ENCODE measurements at places on chromosomes 5 and 9.

DNA sequence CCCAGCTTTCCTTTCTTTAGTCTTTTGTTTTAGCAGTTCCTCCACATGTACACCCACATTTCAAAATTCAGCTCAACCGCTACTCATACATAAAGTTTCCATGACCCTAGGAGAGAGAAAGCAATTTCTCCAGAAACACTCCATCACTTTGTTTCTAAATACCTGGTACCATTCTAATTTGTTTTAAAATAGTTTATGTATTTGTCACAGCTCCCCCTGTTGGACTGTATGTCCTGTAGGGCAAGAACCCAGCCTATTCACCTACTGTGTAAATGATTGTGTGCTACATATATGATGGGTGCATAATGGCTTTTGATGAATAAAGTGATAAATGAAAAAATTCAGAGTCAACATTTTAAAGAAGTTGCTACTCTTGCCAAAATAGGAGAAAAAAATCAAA lies 139.1 kb downstream of the COX7C start:
- DNase-seq, result no peak

GRCh38 chr9:78026947-78027346 lies 4.7 kb downstream of the GNAQ start:
- DNase-seq, result no peak

GRCh38 chr5:169162407-169162806 lies 138.5 kb downstream of the SLIT3 start:
- DNase-seq, result no peak

DNA sequence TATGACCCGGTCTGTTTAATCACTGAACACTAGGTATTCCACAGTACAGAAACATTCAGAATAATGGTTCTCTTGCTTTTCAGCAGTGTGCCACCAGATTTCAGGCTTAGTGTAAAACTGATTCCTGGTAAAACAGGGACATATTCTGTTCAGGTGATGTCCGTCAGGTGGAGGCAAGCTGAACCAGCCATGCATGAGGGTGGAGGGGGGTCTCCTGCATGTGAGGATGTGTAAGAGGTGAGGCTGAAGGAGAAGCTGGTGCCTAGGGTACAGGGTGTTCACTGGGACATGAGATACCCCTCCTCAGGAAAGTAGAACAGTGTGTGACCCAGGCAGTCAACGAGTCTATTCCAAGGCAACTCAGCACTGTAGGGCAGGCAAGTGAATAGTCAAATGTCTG lies 563.9 kb downstream of the BNC2 start:
- DNase-seq, result no peak

GRCh38 chr9:112867275-112867991 lies 23.2 kb downstream of the SLC46A2 start:
- DNase-seq, result no peak

- no peak for DNase-seq
These were observed at the start of gene IL12B for GRCh38 chr5:159330131-159330800. IL12B (minus strand) TSS chr5:159330487; CDS start chr5:159326782, 3,705 bp downstream.

DNA sequence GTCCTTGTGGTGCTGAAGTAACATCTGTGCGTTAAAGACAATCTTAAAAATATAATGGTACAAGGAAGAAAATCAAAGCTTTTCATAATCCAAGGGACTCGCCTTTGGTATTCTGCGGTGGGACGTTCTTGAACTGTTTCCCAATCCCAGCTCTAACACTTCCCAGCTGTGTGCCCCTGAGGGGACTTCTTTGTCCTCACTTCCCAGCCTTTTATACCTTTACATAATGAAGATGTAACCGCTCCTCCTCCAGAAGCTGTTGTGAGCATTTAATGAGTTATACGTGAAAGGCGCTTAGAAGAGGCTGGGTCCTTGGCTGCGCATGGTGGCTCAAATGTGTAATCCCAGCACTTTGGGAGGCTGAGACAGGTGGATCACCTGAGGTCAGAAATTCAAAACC lies 16.9 kb downstream of the STK10 start:
- no peak for DNase-seq

DNA sequence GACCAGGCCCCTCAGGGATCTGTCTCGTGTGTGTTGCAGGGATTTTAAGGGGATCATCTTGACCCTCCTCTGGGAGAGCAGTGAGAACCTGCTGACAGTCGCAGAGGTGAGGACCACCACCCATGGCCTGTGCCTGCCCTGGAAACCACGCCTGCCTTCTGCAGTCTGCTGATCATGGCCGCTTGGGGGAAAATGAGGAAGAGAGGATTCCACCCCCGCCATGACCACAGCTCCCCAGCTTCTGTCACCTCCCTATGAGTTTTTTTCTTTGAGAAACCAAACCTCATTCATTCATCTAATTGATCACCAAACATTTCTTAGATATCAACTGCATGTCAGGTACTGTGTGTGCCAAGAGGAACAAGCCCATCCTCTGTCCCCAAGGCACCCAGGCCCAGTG lies 46.3 kb upstream of the TDRD7 start:
- no peak for DNase-seq

- DNase-seq, result no peak
These were observed 27.3 kb upstream of the EDIL3 start for GRCh38 chr5:84411832-84412605.

Data from CD4-positive, alpha-beta T cell treated with Interleukin-12 subunit alpha and Interleukin-12 subunit beta, for 1 hour (primary cell).